ENCODE measurements at places on chromosomes 1 and 21.

- DNase-seq = no peak
Observed at GRCh38 chr1:170558731-170559130, 26.8 kb downstream of the GORAB start.

- DNase-seq = no peak
Observed at GRCh38 chr1:226526801-226527595, 21.6 kb upstream of the STUM start.

- DNase-seq = no peak
Observed at GRCh38 chr1:208541225-208541855, 297.2 kb upstream of the PLXNA2 start.

GRCh38 chr1:168134642-168135041, 2.1 kb downstream of the GPR161 start:
- DNase-seq = no peak

DNA sequence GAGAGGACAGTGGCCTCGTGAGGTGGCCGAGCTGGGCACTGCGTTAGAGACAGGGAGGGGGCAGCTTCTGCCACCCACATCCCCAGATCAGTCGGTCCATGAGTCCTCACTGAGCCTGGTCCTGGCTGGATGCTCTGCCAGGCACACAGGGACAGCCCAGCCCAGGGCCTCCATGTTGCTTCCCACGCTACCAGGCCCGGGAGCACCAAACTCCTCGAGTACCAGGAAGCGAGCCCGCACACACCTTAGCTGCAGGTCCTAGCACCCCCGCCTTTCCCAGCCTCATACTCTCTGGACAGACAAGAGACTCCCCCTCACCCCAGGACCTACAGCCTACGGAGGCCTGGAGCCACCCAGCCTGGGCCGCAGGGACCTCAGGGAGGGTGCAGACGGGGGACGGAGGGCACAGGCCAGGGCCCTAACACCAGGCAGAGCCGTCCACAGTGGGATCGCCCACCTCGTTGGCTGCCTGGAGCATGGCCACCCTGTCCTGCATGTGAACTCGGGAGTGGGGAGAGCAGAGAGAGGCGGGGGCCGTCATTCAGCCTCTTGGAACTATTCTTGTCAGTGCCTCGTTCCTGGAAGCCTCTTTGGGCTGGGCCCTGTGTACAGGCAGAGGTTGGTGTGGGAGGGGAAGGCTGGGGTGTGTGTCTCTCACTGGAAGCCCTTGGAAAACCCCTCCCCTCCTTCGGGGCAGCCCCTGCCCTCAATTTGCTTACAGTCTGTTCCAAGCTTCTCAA, 90.9 kb upstream of the RUNX3 start:
- DNase-seq = no peak

DNA sequence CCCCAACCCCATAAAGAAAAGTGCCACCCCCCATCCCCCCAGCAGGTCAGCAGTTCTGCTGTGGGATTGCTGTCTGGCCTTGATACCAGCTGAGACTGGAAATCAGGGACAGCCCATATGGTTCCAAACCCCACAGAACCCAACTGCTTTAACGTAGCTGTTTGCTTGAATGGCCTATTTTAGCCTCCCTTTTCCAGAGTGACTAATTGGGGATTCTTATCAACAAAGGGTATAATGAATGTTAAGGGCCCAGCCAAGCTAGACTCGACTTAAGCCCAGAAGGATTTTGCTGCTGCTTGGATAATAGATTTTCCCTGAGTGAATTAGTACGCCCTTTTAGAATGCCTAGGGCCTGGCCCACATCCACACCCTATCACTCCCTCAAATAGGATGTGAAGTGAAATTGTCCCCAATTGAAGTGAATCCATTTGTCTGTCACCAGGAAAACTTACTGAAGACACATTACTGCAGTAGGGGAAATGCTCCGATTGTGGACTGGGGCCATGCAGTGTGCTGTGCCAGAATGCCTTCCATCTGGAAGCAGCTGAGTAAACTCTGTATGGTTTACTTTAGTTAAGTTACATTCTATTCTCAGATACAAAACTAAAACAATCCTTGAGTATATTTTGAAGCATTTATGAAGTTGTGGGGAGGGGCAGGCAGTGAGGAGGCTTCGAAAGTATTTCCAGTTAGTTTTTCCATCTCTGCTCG, 156.9 kb downstream of the DHRS3 start:
- DNase-seq = no peak

DNA sequence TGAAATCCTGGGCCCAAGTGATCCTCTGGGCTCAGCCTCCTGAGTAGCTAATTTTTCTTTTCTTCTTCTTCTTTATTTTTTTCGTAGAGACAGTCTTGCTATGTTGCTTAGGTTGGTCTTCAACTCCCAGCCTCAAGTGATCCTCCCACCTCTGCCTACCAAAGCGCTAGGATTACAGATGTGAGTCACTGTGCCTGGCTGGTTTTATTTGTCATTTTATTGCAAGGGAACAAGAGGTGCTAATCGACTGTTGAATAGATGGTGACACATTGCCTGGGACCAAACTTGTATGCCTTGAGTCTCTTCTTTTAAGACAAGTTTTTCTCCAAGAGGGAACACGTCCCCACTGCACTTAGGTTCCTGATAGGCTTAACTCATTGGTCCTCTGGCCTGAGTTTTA, 20.0 kb upstream of the KLHDC8A start:
- DNase-seq = no peak

GRCh38 chr1:224635356-224635755, 19.2 kb downstream of the CNIH3 start:
- no peak for DNase-seq

DNA sequence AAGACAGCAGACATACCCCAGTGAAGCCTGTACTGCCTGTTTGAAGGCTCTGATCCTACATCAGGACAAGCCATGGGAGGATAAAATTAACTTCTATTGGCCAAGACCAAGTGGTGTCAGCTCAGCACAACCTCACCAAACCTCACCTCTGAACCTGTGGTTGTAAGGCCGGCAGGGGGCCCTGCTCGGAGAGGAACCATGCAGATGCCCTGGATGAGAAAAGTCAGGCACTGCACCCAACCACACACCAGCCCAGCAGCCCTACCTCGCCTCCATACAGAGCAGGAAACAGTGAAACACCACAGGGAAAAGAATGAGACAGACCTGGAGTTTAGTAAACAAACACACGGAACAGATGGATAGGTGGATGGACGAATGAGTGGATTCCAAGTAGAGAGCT, 70.0 kb upstream of the PAX7 start:
- DNase-seq = no peak

- DNase-seq = no peak
Observed at GRCh38 chr1:235341334-235341733, 13.0 kb downstream of the GGPS1 start.

- DNase-seq = no peak
Observed at GRCh38 chr1:39894884-39895495, 6.7 kb downstream of the MYCL start.

DNA sequence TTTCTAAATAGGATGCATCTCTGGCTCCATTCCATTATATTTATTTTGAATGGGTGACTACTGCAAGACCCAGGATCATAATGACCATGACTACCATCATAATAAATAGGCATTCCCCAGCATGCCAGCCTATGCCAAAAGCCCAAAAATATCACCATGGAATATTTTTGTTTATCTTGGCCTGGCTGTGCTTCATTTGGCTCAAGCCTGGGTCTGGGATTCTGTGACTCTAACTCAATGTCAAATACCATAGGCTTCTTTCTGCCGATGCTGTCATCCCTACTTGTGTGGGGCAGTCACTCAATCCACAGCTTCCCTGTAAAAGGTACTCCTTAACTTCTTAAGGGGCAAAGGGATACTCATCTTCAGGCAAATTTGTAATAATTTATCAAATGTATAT, 66.6 kb downstream of the DIRAS3 start:
- DNase-seq = no peak

DNA sequence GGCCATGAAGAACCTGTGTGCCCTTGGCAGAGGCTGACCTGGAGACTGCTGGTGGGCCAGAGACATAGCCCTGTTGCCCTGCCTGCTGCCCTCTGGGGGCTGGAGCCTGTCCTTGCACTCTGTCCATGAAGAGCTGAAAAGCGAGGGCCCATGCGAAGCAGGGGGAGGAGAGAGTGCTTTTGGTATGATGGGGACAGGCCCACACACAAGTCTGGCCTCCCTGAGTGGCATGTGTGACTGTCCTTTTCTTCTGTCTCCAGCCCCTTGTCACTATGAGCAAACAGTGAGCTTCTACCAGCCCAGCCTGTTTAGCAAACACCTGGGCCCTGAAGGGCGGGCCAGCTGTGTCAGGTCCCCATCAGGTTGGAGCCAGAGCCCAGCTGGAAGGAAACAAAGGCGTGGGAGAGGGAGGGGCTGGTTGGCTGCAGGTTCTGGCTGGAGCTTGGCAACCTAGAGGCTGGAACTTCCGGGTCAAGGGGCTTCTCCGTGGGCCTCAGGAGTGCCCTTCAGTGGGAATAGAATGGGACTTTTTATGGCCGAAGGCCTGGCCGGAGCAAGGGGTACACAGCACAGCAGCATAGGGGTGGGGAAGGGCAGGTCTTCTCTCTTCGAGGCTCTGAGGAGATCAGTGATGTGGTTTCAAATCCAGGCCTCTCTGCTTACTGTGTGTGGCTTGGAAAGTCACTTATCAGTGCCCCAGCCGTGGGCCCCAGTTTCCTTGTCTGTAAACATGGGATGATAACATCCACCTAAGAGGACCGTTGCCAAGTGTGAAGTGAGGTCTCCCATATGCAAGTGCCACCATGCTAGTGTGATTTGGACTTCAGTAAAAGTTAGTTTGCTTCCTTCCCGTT, 14.3 kb downstream of the QSOX1 start:
- peak; percentile 24 for DNase-seq

DNA sequence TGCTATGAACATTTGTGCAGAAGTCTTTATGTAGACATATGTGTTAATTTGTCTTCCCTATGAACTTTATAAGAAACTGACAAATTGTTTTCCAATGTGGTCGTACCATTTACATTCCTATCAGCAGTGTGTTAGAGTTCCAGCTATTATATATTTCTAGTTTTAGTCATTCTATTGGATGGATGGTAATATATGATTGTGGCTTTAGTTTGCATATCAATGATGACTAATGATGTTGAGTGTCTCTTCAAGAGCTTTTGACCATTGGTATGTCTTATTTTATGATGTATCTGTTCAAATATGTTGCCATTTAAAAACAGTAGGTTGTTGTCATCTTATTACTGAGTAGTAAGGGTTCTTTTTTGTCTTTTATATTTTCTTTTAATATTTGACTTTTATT, 16.2 kb upstream of the ZNF326 start:
- DNase-seq = no peak

- DNase-seq = no peak
Observed at GRCh38 chr1:93665015-93665414, 16.6 kb downstream of the BCAR3 start.

- peak; percentile 16 for DNase-seq
Observed at GRCh38 chr1:44423591-44424537, 18.8 kb downstream of the RNF220 start.

DNA sequence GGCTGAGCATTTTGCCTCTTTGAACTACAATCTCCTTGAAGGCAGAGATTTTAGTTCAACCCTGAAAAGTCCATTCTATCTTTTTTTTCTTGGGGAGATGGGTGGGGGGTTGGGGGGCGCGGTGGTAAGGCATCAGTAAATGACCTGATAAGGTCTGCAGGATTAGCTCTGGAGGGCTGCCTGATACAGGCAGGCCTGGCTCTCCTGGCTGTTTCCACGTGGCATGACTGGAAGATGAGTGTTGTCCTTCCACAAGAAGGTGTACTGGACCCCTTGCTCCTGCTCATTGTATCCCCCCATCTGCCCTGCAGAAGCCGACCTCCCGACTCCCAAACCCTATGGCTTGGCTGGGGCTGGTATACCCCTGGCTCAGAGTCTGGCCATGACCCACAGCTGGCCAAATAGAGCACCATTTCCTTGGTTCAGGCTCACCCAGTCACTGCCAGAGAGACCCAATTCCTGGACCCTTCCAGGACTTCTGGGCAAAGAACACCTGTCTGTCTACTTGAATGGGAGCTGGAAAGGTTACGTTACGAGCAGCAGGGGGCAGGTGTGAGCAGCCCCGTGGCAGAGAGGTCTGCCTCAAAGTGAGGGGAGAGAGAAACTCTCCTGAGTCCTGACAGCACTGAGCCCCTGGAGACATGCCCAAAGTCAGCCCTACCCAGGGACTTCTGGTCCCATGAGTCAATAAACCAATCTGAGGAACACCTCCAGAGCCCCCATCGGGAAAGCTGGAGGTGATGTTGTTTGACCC, 17.0 kb downstream of the DHRS3 start:
- no peak for DNase-seq

GRCh38 chr1:185974367-185975170, 240.4 kb downstream of the HMCN1 start:
- no peak for DNase-seq

GRCh38 chr1:53116307-53116810, 26.1 kb downstream of the SLC1A7 start:
- no peak for DNase-seq

- DNase-seq = no peak
Observed at GRCh38 chr1:151680391-151680790, 36.2 kb downstream of the CELF3 start.

DNA sequence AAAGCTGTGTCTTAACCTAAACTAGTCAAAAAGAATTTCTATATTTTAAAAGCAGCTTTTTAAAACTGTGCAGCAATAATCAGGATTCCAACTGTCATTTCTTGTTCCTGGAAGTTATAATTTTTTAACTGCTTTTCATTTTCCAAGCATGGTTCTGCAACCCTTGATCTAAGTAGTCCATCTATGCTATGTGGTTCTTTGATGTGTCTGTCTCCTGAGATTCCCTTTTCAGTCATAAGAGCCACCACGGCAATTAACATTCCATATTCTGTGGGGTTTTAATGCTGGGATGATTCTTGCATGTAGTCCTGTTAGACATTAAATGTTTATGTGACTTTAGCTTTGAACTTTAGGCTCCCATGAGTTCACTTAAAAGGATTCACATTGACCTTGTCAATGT, 220.4 kb downstream of the TPR start:
- DNase-seq = no peak

GRCh38 chr1:6045110-6045502, 582 bp upstream of the KCNAB2 start:
- no peak for DNase-seq

DNA sequence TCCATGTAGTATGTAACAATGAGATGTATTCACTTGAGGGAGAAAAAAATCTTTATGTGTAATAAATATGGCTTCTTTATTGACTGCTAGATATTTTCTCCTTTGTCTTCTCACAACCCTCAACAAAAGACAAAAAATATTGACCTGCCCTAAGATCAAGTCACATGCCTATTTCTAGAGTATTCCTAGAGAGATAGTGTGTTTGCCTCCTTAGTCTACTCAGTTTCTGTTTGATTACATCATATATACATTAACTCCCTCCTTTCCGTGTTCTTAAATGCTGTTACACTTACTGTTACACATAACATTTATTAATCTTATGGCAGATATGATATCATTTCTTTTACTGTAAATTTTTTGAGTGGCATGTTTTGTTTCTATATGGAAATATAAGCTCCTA, 281.6 kb upstream of the RGS18 start:
- no peak for DNase-seq

GRCh38 chr1:209428241-209428921, 155.1 kb upstream of the CAMK1G start:
- no peak for DNase-seq

DNA sequence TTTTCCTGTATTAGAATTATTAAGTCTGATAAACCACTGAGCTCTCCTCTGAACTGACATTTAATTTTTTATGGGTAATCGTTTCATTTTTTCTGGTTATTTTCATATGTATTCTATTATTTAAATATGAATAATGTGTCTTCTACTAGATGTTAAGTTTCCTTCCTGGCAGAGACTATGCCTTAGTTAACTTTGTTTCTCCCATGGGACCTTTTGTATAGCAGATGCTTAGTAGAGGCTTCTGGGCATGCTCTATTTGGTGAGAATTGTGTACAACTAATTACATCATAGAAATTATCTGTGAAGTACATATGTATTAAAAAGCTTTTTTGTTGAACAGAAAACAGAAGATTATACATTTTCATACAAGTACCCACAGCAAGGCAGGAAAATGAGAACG, 23.4 kb downstream of the CTBS start:
- DNase-seq = peak; percentile 16
